ENCODE measurements at places on chromosomes 4 and X. TPM values are rescaled to one million over a fixed set of nuclear protein-coding genes. Genes with fewer than 3 reads are reported as not detected.

The POU3F4 gene
- total RNA-seq: not detected

GRCh38 chrX:94633237-94633636 is 959.2 kb downstream of the FAM133A start:
- DNase-seq: no peak

The XK gene
- 2.4 TPM for total RNA-seq

DNA sequence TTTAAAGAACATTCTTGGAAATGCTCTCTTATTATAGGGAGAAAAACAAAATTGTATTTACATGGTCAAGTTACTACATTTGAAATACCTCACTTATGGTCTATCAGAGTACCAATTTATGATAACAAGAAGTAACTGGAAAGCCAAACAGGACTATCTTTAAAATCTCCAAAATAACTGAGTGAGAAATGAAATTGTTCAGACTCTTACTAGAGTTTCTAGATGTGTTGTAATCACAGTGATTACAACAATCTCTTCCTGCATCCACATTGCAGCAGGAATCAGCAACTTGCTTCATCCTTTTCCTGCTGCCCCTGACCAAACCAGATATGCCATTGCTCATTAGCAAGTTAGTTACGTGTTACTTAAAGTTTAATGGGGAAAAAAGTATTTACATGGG is 245.2 kb upstream of the SMIM31 start:
- no peak for DNase-seq

- DNase-seq: no peak
These were observed 2.9 kb upstream of the HAND2 start for GRCh38 chr4:173532725-173533511.

- no peak for DNase-seq
These were observed 93.2 kb downstream of the ARSF start for GRCh38 chrX:3134316-3134945.

DNA sequence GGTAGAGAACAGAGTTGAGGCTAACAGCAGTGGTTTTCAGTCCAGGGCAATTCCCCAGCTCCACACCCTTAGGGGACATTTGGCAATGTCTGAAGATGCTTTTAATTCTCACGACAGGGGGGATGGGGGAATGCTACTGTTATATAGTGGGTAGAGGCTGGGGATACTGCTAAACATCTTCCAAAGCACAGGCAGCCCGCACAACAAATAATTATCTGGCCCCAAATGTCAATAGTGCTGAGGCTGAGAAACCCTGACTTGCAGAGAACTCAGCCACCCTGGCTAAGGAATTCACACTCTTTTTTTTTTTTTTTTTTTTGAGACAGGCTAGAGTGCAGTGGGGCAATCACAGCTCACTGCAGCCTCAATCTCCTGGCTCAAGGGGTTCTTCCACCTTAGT is 60.6 kb downstream of the POLR2B start:
- DNase-seq: no peak

The TMPRSS11B gene
- not detected for total RNA-seq

The HS6ST2 gene
- 1.0 TPM for total RNA-seq

The UBE2K gene
- 57.4 TPM for total RNA-seq

GRCh38 chr4:10013722-10014121 is 7.6 kb downstream of the SLC2A9 start:
- DNase-seq: no peak

DNA sequence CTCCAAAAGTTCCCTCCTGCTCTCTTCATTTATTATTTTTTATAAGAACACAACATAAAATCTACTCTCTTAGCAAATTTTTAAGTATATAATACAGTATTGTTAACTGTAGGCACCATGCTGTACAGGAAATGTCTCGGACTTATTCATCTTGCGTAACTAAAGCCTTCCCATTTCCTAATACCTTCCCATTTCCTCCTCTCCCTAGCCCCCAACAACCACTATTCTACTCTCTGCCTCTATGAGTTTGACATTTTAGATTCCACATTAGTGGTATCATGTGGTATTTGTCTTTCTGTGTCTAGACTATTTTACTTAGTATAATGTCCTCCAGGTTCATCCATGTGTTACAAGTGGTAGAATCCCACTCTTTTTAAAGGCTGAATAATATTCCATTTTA is 15.8 kb upstream of the SYTL4 start:
- no peak for DNase-seq

- no peak for DNase-seq
These were observed 2.6 kb upstream of the ZNF674 start for GRCh38 chrX:46547857-46548256.

- no peak for DNase-seq
These were observed 333.3 kb downstream of the PDGFC start for GRCh38 chr4:156638334-156638733.

DNA sequence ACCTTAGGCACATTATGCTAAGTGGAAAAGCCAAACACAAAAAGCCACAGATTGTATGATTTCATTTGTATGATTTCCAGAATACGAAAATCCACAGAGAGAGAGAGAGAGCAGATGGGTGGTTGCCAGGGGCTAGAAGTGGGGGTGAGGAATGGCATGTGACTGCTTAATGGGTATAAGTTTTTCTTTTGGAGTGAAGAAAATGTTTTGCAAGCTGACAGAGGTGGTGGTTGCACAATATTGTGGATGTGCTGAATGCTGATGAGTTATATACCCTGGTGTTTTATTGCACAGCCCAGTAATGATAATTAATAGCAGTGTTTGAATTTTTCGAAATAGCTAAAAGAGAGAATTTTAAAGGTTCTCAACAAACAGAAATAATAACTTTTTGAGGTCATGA is 386.1 kb upstream of the HS3ST1 start:
- DNase-seq: no peak

- no peak for DNase-seq
These were observed 150.6 kb upstream of the MBNL3 start for GRCh38 chrX:132639446-132639845.

DNA sequence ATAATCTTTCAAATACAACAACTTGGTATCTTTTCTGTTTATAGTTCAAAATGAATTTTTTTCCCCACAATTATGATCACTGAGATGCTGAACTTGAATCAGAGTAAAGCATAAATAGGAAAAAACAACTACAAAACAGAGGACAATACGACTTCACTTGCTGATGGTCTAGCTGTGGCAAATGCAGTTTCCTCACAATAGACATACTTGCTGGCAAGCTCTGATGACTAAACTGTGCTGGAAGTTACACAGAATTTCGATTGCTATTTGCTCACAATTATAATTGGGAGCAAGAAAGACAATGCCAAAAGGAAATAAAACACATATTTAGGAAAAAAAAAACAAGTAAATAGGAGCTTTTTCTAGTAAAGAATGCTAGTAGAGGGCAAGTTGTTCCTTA is 14.7 kb downstream of the VEGFC start:
- DNase-seq: no peak

GRCh38 chrX:128021566-128021965 is 30.6 kb downstream of the ACTRT1 start:
- DNase-seq: no peak

The C4orf51 gene
- total RNA-seq: not detected

GRCh38 chr4:110636171-110636679 is 13.3 kb upstream of the PITX2 start:
- DNase-seq: no peak

GRCh38 chr4:48484494-48485168 is 1.5 kb downstream of the SLC10A4 start:
- DNase-seq: no peak

DNA sequence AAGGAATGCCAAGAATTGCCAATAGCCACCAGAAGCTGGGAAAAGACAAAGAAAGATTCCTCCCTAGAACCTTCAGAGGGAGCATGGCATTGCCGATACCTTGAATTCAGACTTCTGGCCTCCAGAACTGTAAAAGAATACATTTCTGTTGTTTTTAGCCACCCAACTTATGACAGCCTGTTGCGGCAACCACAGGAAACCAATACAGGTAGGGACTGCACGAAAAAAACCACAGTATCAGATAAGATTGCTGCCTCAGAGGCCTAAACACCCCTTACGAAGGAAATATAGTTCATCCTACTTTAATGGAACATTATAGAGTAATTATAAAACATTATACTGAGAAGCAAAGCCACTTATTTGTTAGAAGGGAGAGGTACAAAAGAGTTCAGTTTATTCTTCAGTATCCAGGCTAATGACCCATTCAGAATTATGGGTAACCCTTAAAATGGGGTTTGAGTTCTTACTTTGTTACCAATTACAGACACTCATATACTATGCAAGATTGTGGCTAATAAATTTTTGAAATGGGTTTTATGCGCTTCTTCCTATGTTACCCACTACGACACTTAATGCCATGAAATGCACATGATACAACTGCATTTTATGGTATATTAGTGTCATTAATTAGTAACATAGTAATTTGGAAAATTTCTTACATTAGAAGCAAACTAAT is 37.4 kb upstream of the SMIM10L2A start:
- DNase-seq: no peak

- DNase-seq: no peak
These were observed 10.9 kb upstream of the TMPRSS11D start for GRCh38 chr4:67894659-67895058.

DNA sequence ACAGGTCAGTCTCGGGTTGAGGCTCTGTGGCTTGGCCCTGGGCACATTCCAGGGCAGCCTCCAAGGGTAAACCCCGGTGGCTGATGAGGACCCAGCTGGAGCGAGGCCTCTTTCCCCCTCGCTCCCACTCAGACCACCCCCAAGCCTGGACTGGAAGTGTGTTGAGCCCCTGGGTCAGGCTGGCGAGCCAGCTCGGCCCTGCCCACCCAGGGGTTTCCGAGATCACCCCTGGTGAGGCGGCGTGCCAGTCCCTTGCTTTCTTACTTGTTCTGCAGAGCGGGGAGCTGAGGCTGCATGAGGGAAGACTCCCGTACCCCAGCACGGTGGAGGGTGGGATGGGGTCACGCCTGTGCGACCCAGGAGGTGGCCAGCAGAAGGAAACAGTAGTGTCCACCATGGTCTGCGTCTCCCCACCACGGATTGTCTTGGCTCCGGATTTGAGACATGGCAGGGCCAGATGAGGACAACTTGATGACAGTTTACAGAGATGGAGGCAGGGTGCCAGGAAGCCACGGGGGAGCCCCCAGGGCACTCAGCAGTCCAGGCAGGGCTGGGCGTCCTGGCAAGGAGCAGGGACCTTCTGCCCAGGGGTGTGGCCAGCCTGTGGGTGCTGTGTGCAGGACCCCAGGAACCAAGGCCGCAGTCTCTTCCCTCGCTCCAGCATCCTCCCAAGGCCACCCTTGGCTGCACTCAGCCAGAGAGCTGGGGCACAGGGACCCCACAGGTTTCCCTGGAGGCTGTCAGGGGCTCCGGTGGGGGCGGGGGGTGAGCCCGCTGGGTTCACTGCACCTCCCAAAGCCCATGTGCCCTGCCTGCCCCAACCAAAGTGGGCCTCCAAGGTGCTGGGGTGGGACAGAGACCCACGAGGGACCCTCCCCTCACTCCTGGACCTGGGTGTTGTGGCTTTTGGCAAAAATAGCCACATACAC is 6.6 kb upstream of the FGFRL1 start:
- DNase-seq: no peak

GRCh38 chr4:106373026-106373425 is 4.4 kb upstream of the GIMD1 start:
- no peak for DNase-seq

DNA sequence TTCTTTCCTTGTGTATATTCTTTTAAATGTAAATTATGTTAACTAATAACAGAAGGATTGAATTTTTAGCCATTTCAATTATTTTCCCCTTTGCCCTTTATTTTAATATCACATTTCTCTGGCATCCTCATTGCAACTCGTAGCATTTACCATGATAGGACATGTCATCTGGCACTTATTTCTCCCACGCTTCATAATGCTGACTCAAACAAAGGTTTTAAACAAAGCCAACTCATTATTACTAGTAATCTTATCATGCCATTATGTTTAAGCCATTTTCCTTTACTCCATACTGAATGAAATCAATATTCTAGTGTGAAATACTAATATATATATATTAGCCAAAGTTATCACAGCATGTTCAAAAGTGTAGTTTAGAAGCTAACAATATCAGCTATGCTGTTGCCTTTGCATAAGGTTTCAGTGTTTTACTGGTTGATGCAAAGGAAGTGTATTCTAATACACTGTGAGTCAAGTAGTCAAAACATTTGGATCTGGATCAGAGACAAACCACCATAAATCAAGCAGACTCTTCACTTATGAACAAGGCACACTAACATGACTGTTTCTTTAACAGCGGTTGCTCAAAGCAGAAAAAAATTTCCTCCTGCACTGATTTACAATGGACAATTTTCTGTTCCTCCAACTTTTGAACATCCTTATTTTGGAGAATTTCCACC is 281.6 kb downstream of the SLC7A11 start:
- no peak for DNase-seq

GRCh38 chrX:78129714-78130113 is 9.7 kb downstream of the TAF9B start:
- no peak for DNase-seq

DNA sequence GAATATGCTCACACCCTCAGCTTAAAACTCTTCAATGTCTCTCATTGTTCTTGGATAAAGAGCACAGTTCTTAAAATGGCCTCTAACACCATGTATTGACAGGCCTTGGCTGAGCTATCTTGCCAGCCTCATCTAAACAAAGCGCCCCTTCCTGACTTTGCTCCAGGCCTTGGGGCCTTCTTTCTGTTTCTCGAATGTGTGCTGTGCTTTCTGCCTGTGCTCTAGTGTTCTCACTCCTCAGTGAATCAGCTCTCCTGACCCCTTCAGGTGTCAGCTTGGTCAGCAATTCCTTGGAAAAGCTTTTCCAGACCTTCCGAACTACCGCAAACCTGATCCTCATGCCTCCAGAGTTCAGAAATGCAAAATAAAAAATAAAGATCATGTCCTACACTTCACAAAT is 346.3 kb upstream of the FSTL5 start:
- no peak for DNase-seq

The EPGN gene
- total RNA-seq: 1.4 TPM

The IL1RAPL1 gene
- not detected for total RNA-seq

- DNase-seq: no peak
These were observed 2.9 kb downstream of the CCSER1 start for GRCh38 chr4:90130076-90130475.

The SFRP2 gene
- 3.2 TPM for total RNA-seq

- DNase-seq: no peak
These were observed 660.5 kb upstream of the SPANXN1 start for GRCh38 chrX:144586756-144587155.

The RASL11B gene
- 1.6 TPM for total RNA-seq

DNA sequence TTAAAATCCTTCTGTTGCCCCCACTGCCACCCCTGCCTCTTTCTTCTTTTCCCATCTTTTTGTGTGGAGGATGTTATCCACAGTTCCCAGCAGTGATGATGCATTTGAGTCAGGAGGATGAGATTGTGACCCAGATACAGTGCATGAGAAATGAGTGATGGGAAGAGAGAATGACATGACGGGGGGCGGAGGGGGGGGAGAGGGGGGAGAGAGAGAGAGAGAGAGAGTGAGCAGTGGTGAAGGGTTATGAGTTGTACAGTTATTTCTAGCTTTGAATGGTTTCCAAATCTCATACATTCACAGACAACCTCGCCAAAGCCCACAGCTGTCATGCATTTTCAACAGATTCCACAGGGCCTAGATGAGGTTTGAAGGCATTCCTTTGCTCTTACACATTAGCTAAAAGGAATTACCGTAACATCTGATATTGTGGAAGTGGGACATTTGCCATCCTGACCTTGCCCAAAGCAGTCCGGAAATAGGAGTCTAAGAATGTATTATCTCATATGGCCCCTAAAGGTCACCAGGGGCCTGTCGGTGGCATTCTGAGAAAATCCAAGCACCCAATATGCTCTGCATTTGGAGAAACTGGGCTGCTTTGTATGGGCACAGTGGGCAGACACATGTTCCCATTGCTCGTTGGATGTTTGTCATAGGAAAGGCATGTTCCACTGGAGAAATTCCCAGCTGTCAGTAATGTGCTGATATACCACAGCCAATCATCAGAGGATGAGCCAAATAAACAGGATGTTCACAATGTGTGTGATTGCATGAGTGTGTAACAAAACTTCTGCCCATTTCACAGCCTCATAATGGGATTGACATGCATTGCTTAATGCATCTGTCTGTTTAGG is 435.8 kb downstream of the SPRY1 start:
- DNase-seq: no peak

All from upper lobe of left lung (tissue), 6 donors.